Right kidney (tissue), 9 donors: ENCODE measurements at places on chromosomes 12 and 14.

DNA sequence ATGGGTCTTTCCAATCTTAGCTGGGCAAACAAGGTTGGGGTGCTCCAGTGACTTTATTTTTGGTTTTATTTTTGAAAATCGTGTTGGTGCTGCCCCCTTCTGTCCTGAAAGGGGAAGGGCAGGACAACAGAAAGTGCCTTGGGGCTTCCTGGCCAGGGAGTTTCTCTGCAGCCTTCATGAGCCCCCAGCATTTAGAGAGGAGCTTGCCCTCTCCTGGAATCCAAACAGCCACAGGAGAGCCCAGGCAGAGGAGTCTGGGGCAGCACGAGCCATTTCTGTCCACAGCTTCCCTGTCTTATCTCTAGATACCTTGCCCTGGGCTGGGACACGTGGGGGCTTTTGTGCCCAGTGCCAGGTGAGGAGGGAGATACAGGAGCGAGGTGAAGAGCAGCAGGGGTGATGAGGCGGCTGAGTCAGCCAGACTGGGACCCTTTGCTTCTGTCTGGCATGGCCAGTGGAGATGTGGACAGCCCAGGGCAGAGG is 4.4 kb upstream of the C1RL start:
- DNase-seq = no peak

- no peak for DNase-seq
These were observed 118.3 kb upstream of the SLC38A4 start for GRCh38 chr12:46944088-46944487.

- no peak for DNase-seq
These were observed 404.9 kb downstream of the FLRT2 start for GRCh38 chr14:85934886-85935254.

GRCh38 chr12:115801871-115802270 is 475.6 kb downstream of the MED13L start:
- DNase-seq = no peak

DNA sequence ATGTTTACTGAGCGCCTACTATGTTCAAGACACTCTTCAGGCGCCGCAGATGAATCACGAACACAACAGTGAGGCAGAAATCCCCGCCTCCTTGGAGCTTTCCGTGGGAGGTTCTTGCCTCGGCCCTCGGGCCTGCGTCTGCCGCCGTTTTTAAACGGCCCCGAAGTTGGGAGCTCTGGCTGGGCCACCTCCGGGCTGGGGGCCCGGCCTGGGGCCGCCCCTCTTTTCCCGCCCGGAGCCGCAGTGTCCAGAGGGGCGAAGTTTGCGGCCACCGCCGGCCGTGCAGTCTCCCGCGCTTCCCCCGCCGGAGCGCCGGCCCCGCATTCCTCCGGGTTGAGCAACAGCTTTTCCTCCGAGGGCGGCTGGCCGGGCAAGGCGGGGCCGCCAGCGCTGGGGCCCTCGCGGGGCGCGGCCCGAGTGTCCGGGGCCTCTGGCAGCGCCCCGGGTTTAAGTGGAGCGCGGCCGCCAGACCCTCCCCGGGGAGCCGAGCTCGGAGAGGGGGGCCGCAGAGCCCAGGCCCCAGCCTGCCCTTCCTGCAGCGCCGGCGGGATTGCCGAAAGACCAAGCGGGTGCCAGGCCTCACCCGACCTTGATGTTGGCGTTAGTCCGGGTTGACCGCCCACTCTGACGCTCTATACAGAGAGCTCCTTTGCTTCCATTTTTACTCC is 18.7 kb upstream of the CTDSP2 start:
- peak; percentile 92 for DNase-seq

- no peak for DNase-seq
These were observed 253.0 kb downstream of the DAD1 start for GRCh38 chr14:22336031-22336430.

GRCh38 chr12:9651265-9651729 is 18.2 kb upstream of the CLEC2D start:
- DNase-seq = no peak

DNA sequence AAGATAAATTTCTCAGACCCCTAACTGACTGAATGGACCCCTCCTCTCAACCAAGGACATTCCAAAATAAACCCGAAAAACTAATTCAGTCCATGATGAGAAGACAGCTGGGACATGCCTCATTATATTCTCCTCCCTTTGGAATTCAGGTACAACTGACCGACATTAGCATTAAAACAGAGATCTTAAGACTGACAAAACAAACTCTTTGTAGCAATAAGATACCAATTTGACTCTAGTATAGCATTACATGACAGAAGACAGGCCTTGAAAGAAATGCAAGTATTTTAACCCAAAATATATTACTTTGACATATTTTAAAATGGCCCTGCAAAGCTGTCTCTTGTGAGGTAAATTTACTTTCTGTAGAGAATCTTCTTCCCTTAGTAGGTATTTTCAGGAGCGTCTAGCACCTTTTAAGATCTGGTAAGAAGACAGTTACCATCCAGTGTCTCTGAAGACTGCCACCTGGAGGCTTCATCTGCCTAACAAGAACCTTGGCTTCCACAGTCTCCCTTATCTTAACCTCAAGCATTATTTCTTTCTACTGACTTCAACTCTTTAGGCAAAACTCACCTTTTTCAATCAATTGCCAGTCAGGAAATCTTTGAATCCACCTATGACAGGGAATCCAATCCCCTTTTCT is 957.5 kb downstream of the SLC6A15 start:
- no peak for DNase-seq

GRCh38 chr12:42568952-42569915 is 20.3 kb downstream of the PRICKLE1 start:
- DNase-seq = peak; percentile 19

GRCh38 chr14:69101331-69101826 is 51.5 kb downstream of the DCAF5 start:
- no peak for DNase-seq

DNA sequence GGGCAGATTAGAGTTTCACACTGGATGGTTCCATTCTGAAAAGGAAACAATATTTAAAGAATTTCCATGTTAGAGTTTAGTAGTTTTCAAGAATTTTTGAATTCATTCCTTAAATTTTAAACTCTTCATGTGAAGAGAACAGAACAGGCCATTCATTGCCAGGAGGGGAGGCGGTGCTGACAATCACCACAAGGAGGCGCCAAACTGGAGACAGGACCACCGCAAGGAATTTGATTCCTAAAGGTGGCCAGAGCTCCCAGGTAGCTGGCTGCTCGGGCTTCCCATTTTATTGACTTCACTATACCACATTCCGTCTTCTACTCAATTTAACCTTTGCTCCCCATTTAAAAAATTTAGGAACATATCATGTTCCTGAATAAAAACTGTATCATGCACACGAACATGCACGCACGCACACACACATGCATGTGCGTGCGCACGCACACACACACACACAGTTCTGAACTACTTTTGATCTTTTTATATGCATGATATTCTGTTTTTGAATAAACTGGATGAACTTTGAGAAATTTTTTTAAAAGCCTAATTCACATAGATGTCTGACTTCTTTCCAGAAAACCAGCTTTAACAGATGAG is 101.2 kb downstream of the NELL2 start:
- DNase-seq = no peak

DNA sequence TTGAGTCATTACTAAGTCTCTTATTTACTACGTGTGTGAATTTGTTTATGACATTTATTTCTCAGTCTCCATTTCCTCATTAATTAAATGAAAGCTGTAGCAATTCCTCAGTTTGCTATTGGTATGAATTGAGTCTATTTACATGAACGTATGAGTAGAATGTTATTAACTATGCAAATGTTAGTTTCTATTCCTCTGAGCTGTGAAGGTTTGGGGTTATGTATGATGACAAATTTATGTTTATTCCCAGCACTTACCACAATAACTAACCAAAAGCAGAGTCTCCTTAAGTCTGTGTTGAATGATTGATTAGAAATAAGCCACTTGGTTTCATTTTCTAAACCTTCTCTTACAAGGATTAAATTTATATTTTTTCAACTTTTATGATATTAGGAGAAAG is 1340.9 kb downstream of the FSCB start:
- DNase-seq = no peak

- no peak for DNase-seq
These were observed 79.5 kb downstream of the PIK3C2G start for GRCh38 chr12:18340786-18341185.

DNA sequence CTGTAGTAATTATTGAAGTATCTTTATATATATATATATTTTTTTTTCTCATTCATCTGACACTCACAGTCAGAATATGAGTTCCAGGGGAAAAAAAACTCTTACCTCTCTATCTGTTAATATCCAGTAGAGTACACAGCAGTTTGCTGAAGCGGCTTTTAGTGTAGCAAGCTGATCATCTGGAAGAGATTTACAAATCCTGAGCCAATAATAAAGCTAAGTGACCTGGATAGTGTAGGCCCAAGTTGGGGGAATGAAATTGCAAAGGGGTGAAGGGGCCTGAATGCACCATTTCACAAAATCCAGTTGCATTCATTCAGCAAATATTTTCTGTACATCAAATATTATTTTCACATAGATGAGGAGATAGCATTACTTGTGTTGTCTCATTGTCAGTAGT is 234.6 kb upstream of the FLRT2 start:
- DNase-seq = no peak

DNA sequence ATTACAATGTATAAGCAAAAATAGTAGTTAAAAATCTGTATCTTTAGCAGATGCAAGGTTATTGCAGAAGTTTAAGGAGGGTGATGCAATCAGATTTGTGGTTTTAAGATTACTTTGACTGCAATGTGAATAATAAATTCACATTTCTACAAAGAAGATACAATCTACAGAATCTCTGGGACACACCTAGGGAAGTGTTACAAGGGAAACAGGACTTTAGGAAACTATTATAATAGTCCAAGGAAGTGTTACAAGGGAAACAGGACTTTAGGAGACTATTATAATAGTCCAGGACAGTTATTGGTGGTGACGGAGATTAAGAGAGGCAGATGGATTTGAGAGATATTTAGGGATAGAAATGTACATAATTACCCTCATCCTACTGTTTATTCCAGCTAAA is 154.4 kb upstream of the GARIN6 start:
- no peak for DNase-seq

GRCh38 chr14:33567731-33568130 is 383.1 kb downstream of the EGLN3 start:
- no peak for DNase-seq

DNA sequence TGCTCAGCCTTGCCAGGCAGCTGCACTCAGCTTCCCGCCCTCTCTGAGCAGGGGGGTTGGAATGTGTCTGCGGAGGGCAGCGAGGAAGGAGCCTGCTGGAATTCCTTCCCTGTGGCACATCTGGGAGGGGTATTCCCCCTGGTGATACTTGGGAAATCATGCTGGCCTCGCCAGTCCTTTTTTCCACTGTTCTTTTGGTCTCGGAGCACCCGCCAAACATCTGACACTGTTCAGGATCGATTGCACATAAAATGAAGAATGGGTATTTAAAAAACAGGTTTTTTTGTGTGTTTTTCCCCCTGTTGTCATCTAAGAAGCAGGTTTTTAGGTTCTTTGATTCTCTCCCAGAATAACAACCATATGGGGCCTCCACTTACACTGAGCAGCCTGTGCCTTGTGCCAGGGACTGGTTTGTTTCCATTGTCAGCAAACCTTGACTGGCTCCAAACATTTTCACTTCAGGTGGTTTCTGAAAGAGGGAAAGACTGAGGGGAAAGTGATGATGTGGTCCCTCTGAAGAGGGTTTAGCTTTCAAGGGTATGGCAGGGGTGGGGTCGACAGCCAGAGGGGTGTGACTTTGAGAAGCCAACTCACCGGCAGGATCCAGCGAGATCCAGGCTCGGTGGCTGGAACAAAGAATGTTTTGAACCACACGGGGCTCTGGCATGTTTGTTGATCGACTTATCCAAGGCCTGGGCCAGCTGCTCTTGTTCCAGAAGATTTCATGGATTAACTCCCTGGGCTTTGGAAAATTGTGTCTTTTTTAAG is 215.1 kb downstream of the CACNA1C start:
- no peak for DNase-seq

DNA sequence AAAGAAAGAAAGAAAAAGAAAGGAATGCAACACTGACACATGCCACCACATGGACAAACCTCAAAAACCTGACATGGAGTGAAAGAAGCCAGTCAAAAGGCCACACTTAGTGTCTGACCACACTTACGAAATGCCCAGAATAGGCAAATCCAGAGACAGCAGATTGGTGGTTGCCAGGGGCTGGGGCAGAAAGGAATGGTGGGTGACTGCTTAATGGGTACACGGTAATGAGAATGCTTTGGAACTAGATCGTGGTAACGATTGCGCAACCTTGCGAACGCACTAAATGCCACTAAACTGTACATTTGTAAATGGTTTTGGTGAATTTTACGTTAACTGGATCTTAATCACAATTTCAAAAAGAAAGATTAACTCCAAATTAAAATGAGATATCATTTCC is 39.5 kb downstream of the SCARB1 start:
- no peak for DNase-seq

DNA sequence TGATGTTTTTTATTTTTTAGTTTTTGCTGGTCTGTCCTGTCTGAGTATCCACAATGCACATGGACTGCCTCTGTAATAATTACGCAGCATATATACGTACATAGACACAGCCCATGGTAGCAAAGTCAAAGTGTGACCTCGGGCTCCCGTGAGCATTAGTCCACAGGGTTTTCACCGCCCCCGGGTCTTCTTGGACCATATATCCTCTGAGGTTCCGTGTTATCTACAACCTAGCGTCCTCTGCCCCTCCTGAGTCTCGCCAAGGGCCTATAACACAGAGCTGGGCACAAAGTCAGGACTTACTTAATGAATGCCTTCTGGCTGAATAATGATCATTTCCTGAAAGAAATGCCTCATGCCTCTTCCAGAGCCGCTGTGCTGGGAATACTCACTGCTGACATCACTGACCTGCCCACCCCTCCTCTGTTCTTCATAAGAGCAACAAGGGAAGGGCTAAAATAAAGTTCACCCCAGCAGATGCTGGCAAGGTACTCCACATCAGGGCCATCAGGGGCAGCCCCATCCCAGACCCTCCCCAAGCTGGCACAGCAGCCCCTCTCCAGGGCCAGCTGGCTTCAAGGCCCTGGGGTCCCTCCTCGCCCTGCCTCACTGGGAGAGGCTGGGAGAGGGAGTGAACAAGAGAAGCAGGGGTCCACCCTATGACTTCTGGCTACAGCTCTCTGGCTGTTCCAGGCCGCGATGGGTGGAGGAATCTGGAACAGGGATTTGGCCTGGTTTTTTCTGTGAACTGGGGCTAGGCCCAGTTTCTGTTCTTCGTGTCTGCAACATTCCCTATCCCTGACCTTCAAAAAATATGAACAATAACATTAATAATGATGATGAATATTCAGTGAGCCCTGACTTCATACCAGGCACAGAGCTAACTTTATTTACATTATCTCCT is 7.9 kb downstream of the HDAC7 start:
- no peak for DNase-seq

DNA sequence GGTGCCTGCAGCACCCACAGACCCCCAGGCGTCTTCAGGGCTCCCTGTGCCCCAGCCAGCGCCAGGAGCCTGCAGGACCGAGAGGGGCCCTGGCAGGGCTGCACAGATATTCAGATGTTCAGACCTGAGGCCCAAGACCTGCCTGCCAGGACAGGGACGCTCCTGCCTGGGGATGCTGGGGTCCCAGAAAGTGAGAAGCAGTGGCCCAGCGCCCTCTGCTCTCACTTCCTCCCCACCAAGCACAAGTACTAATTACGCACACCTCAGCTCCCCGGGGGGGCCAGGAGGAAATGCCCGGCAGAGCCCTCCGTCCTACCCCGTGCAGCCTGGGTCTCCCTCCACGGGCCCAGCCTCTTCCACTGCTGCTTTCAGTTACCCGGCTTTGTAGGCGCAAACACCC is 28.8 kb upstream of the INF2 start:
- DNase-seq = no peak
